NCI-H1048 (cell line): ENCODE measurements at places on chromosomes 1 and 21.

- DNase-seq, result no peak
Measured at GRCh38 chr1:69191335-69191734, 376.4 kb upstream of the LRRC7 start.

DNA sequence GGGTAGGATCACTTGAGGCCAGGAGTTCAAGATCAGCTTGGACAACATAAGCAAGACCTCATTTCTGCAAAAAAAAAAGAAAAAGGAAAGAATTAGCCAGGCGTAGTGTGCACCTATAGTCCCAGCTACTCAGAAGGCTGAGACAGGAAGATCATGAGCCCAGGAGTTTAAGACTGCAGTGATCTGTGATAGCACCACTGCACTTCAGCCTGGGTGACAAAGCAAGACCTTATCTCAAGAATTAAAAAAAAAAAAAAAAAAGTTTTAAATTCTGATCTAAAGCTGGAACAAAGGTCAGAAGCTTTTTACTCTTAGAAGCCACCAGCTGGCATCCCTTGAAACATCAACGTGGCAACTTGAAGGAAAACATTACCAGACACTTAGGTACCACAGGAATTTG, 45.3 kb downstream of the HENMT1 start:
- no peak for DNase-seq

DNA sequence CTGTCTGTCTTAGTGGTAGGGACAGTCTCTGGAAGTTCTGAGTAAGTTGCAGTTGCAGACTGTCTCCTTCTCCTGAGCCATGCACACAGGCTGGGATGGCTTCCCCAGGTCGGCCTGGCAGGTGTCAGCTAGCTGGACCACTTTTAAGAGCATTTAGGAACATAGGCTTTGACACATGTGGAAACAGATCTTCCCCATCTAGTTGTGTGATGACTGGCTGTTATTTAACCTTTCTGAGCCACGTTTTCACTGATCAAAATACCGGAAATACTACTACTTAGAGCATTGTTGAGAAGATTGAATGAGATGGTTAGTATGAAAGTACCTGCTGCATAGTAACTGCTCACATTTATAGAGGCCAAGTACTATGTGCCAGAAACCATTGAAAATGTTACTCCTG, 6.2 kb upstream of the MAPKAPK2 start:
- no peak for DNase-seq

GRCh38 chr1:15870421-15870820, 22.9 kb downstream of the SPEN start:
- DNase-seq, result no peak

DNA sequence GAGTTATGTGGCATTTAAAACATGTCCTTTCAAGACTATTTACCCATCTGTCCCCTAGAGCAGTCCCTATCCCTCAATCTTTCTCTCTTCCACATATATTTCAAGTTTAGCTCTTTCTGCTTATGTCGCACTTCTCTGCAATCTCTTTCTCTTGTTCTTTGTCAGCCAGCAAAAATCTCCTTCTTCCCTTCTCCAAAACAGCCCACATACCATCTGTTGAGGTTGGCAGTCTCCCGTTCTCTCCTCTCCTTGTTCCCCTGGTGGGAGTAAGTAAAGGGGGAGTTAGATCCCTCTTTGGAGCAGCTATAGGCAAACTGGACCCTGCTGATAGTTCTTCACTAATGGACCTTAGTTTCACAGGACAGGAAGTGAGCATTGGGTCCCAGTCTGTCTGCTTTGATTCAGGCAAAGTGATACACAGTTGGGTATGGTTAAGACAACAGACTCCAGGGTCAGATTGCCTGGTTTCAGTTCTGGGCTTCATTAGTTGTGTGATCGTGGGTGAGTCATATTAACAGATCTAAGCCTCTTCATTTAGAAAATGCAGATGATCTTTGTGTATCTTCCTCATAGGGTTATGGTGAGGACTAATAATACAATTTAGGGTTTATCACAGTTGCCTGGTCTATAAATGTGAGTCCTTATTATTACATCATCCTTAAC, 19.7 kb downstream of the BRINP2 start:
- no peak for DNase-seq

DNA sequence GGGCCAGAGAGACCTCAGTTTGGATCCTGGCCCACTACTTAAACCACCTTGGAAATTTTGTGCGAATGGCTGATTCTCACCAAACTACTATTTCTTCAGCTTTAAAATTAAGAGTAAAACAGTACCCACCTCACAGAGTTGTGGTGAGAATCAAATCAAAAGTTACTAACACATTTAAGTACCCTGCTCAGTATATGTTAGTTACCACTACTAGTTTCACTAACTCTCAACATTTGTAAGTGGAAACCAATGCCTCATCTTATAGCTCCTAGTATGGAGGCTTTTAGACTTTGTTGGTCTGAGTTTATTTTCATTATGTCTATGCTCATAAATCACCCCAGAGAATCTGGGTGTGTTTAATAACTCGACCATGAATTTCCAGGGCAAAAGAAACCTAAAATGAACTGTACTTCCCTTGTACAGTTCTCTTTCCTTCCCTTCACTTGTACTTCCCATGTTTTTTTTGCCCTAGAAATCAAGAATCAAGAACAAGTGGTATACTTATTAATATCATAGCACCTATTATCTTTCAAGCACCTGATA, 11.6 kb upstream of the SERBP1 start:
- DNase-seq, result no peak
